NCI-H524 treated with DMSO at 0.1 percent for 48 hours (cell line): ENCODE measurements at places on chromosomes 6 and 20.

DNA sequence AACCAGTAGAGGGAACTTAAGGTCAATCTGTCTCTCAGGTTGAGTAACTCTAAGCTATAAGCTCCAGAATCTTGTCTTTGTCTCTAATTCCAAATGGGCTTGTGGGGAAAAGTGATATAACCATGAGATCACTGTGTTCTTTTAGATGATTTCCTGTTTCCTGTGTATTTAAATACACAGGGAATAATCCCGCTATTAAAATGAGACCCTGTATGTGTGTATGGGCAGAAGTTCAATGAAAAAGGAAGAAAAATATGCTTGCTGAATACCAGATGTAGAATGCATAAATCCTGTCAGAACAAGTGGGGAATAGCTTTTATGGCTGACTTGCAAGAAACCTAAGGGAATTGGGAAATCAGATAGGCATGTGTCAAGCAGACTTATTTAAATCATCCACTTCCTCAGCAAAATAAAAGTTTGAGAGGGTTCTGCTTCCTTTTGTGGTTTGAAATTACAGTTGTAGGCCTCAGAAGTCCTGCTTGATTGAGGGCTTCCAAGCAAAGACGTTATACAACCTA is 164.7 kb upstream of the PDE7B start:
- DNase-seq, result no peak

DNA sequence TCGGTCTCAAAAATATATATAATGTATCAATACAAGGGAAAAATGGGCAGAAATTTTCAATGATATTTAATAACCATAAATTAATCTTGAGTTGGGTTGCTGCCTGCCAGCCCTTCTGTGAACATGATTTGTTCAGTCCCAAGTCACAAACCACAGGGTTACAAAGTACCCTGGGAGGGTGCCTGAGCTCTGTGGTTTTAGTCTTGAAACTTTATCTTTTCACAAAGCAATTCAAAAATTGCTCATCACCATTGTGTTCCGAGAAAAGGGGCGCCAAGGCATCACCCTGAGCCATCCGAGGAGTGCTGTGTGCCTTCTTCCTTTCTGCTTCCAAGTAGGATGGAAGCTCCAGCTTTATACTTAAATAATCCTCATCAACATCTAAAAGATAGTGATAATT is 141.6 kb upstream of the AKAP12 start:
- DNase-seq, result no peak

- DNase-seq, result no peak
Observed at GRCh38 chr6:7451326-7451725, 61.7 kb downstream of the RIOK1 start.

GRCh38 chr6:123201869-123202372 is 205.9 kb downstream of the CLVS2 start:
- DNase-seq, result no peak
